A549 treated with Mapracorat at 1 μM for 4 hours (cell line): ENCODE measurements at places on chromosomes 12 and 14. TPM values are rescaled to one million over a fixed set of nuclear protein-coding genes. Genes with fewer than 3 reads are reported as not detected.

SOX5 gene
- not detected in 5 replicates for total RNA-seq

JPH4 gene
- total RNA-seq = 0.05 to 0.06 TPM (median 0.06 TPM) in 3 of 5 replicates, not detected in the others

DAO gene
- total RNA-seq = not detected in 5 replicates

GRIP1 gene
- 1.4 to 2.6 TPM (median 1.6 TPM) in 5 replicates for total RNA-seq

HCAR1 gene
- 0.02 to 0.06 TPM (median 0.05 TPM) in 3 of 5 replicates, not detected in the others for total RNA-seq

GZMB gene
- not detected in 5 replicates for total RNA-seq

SPRYD4 gene
- total RNA-seq = 1.7 to 1.9 TPM (median 1.8 TPM) in 5 replicates

PTPRQ gene
- total RNA-seq = 0.01 to 0.02 TPM (median 0.01 TPM) in 3 of 5 replicates, not detected in the others

FAM222A gene
- 3.4 to 6.0 TPM (median 4.7 TPM) in 5 replicates for total RNA-seq

PELI2 gene
- 0.78 to 1.5 TPM (median 1.2 TPM) in 5 replicates for total RNA-seq

TTC9 gene
- total RNA-seq = 2.5 to 3.0 TPM (median 2.8 TPM) in 5 replicates

PGAM5 gene
- 40.9 to 57.4 TPM (median 56.6 TPM) in 5 replicates for total RNA-seq

SMIM41 gene
- total RNA-seq = not detected in 5 replicates

LGMN gene
- 54.4 to 63.0 TPM (median 56.3 TPM) in 5 replicates for total RNA-seq

MYF6 gene
- total RNA-seq = not detected in 5 replicates

TEX22 gene
- total RNA-seq = 0.13 to 0.53 TPM (median 0.16 TPM) in 5 replicates

MMP14 gene
- 0.33 to 1.1 TPM (median 0.76 TPM) in 5 replicates for total RNA-seq

RFC5 gene
- 36.8 to 43.4 TPM (median 38.0 TPM) in 5 replicates for total RNA-seq

UNC79 gene
- total RNA-seq = 0.01 to 0.02 TPM (median 0.02 TPM) in 5 replicates

KLHDC1 gene
- total RNA-seq = 0.24 to 0.49 TPM (median 0.28 TPM) in 5 replicates

OR6C2 gene
- total RNA-seq = not detected in 5 replicates

COX8C gene
- not detected in 5 replicates for total RNA-seq

MYO1H gene
- total RNA-seq = not detected in 5 replicates

LRFN5 gene
- total RNA-seq = not detected in 5 replicates

KITLG gene
- total RNA-seq = 13.3 to 21.7 TPM (median 16.6 TPM) in 5 replicates

RTN1 gene
- 0.05 TPM in 2 of 5 replicates, not detected in the others for total RNA-seq

CLEC9A gene
- total RNA-seq = not detected in 5 replicates

RDH12 gene
- total RNA-seq = not detected in 5 replicates
